Stimulated activated CD8-positive, alpha-beta memory T cell treated with anti-CD3 and anti-CD28 coated beads, Interleukin-4, amount 100 ng/mL, for 4 hours (primary cell): ENCODE measurements at places on chromosomes 1 and 21.

DNA sequence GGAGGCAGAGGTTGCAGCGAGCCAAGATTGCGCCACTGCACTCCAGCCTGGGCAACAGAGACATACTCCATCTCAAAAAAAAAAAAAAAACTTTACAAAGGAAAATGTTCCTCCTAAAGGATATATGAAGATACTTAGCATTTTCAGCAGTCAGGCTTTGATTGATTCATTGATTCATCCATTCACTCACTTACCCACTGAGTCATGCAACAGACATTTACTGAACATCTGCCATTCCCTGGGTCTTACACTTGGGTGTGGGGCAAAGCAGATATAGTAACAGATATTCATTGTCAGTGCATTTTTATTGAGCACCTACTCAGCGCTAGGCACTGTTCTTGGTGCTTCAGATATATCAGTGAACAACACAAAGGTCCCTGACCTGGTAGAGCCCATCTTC, 5.6 kb upstream of the LACTBL1 start:
- no peak for DNase-seq

DNA sequence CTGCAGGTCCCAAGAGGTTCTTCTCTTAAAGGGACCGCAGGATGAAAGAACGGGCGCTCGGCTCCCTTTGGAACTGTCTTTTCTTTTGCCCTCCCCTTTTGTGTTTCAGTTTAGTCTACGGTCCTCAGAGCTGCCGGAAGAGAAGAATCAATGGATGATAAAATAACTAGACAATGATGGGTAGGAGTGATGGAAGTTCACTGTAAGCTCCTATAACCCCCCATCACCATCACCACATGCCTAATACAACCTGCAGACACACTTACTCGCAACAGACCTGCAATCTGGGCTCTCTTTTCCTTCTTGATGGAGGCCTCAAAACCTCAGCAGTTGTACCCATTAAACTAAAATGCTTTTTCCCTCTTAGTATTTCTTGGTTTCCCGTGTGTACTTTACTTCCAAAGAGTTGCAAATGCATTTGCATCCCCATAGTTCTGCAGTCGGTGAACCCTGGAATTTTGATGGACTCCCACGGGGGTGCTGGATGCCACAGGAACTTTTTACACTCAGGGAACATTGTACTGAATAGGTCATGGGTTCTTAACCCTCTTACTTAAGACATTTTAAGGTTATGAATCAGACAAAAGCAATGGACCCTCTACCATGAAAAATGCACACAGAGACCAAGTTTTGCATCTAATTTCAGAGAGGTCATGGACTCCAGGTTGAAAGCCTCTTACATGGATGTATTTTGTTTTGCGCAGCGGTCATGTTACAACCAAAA, 633 bp upstream of the RFX5 start:
- no peak for DNase-seq

GRCh38 chr1:233143241-233143640, 152.3 kb downstream of the PCNX2 start:
- no peak for DNase-seq

GRCh38 chr21:36499578-36500471, 19.9 kb upstream of the CLDN14 start:
- no peak for DNase-seq

DNA sequence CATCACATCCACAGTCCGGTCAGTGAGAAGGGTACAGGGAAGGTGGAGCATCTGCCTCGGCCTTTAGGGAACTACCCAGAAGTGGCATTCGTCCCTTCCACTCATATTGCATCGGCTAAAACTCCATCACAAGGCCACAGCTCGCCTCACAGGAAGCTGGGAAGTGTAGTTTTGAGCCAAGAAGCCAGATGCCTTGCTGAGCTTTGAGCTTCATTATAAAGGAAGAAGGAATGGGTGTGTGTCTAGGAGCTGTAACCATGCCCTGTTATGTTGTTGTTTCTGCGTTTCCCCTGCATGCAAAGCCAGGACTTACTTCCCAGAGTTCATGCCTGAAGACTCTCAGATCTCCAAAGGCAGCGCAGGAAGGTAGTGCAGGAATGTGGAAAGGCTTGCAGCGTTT, 61.1 kb downstream of the OPTC start:
- no peak for DNase-seq

GRCh38 chr1:59198564-59198963, 98.3 kb upstream of the FGGY start:
- no peak for DNase-seq

DNA sequence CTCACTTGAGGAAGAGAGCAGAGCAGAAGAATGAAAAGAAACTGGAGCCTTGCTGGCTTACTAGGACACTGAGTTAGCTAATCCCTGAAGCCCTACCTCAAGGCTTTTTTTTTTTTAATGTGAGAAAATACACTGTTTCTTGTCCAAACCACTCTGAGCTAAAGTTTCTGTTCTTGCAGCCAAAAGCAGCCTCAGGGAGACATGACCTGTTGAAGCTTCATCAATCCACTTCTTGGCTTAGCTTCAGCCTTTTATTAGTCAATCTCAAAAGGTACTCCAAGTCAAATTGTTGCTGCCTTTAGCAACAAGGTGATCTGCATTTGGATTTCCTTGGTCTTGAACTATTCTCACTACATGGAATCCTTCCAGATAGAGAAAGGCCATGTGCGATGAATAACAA, 33.7 kb downstream of the CCDC185 start:
- DNase-seq, result no peak

- DNase-seq, result no peak
These were observed 285.0 kb downstream of the LRRC40 start for GRCh38 chr1:69920426-69920825.

- no peak for DNase-seq
These were observed 26.2 kb downstream of the CAPN8 start for GRCh38 chr1:223639331-223639749.

DNA sequence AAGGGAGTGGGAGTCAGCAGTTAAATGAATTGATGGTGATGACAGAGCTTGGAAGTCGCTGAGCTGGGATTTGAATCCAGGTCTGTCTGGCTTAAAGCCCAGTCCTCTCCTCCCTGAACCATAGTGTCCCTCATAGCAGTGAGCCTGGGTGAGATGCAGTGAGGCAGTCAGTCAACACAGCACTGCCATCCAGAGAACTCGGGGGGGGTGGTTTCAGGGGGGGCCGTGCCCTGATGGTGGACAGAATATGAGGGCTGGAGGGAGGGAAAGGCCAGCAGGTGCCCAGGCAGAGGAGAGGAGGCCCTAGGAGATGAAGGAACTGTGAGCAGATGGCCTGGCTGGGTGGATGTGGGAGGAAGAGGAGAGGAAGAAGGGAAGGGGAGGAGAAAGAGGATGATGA, 405.6 kb downstream of the PTPRU start:
- DNase-seq, result no peak

DNA sequence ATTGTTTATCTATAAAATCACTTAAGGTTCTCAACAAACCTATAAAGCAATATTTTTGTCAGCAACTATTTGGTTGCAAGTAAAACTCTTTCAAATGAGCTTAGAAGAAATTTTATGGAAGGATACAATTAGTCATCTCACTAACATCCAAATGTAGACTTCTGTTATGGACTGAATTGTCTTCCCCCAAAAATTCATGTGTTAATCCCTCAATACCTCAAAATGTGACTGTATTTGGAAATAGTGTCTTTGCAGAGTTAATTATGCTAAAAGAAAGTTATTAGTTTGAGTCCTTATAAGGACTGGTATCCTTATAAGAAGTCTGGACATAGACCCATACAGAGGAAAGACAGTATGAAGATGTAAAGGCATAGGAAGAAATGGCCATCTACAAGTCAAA, 357.8 kb upstream of the PRMT6 start:
- no peak for DNase-seq

- no peak for DNase-seq
These were observed 16.5 kb downstream of the CTSK start for GRCh38 chr1:150791585-150791984.

GRCh38 chr1:94851571-94851970, 31.4 kb downstream of the SLC44A3 start:
- DNase-seq, result no peak

DNA sequence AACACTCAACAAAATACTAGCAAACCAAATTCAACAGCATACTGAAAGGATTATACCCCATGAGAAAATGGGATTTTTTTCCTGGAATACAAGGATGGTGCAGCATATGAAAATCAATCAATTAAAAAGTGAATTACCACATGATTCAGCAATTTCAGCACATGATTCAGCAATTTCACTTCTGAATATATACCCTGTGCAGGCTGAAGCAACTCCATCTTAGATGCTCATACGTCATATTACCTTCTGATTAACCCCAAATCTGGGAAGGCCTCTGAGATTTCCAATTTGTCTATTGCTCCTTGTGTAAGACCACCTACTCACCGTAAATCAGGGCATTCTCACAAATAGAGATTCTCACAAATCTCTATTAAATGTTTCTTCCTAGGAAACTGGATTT, 43.8 kb upstream of the ERO1B start:
- DNase-seq, result no peak
